ENCODE measurements at places on chromosomes 3 and 15.

DNA sequence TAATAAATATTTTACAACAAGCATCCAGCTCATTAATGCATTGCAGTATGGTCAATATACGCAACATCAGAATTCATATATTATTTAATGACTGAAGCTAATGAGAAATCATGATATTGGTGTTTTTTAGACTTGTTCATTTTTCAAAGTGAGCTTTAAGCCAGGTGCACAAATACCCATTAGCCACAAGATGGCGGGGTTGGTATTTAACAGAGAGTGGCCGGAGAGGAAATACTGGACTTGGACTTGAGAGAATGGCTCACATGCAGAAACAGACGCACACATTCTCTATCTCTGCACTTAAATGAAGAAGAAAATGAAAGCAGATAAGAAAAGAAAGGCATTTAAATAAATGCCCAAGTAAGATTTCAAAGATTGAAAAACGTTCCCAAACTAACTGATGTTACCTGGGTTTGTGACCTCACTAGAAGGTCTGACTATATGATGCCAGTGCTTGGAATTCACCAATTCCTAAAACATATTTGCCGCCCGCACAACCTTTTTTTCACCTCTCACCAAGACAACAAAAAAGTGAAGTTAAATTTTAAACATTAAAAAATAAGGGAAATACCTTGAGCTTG, 21.2 kb upstream of the CRBN start:
- peak; percentile 40 for DNase-seq

GRCh38 chr3:142962520-142963233, 797 bp downstream of the PAQR9 start:
- no peak for DNase-seq

GRCh38 chr3:61862614-61863289, 301.4 kb downstream of the PTPRG start:
- DNase-seq = no peak

DNA sequence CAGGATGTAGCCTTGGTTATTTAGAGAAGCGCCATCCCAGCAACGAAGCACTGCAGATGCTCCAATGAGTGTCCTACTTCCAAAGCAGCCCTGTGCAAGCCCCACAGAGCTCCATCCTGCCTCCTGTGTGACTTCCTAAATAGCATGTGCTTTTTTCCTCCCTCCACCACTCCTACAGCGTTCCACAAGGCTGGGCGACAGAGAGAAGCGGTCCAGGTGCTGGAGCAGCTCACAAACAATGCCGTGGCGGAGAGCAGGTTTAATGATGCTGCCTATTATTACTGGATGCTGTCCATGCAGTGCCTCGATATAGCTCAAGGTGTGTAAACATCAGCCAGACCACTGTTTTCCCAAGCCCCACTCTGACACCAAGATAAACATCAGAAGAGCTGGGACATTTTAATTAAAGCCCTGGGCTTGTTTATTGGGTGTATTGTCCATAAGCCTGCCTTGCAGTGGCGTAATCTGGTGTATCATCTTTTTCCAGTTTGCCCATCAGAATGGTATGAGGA, 22.2 kb upstream of the RHO start:
- DNase-seq = no peak

DNA sequence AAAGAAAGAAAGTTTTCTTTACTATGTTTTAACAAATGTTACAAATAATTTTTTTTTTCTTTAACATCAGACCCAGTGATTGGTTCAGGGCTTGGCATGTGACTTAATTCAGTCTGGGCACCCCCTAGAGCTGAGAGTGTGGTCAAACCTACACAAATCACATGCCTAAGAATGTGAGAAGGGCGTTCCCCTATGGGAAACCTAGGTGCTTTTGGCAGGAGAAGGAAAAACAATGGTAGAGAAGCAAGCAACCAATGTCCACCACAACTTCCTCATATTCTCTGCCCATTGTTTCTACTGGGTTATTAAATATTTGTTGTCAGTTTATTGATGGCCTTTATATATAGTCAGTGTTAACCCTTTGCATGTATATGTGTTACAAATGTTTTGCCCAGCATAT, 21.4 kb upstream of the PIAS1 start:
- no peak for DNase-seq

DNA sequence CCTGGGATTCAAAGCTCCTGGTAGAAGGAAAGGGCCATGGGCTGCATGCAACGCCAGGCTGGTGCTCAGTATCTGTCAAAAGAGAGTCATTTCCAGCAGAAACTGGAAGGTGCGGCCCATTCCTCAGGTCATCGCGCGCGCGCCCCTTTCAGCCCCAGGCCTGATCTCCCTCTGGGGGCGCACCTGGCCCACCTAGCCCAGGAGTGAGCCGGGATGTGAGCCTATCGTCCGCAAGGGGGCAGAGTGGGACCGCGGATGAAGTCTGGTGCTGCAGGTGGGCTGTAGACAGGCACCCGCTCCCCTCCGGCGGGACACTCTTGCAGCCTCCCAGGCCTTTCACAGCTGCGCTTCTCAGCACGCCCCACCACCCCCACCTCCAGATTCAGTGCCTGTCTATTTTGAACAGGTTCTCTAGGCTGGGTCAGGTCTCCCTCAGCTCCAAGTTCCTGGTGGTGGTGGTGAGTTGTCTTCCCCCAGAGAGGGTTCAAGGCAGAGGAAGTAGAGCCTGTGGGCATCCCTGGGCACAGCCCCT, 5.8 kb upstream of the RPL29 start:
- DNase-seq = peak; percentile 42

- DNase-seq = no peak
Observed at GRCh38 chr15:51390241-51390965, 48.9 kb downstream of the GLDN start.

DNA sequence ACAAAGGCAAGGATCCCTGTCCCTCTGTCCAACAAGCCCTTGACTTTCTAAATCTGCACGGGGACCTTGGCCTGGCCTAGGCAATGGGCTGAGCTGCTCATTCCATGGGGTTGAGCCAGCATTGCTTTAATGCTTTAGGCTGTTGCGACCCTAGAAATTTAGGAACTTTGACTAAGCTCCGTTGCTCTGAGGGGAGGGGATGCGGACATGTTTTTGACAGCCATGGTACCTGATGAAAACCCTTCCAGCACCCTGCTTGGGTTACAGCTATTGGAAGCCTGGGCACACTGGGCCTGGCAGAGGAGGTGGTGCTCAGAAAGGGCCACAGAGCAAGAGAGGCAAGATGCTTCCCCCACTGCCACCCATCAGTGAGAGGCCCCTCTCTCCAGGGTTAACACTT, 37.1 kb downstream of the SYNM start:
- no peak for DNase-seq

GRCh38 chr3:193212844-193213243, 28.2 kb upstream of the PLAAT1 start:
- no peak for DNase-seq

- no peak for DNase-seq
Observed at GRCh38 chr3:112568642-112569041, 6.8 kb downstream of the SLC35A5 start.

- no peak for DNase-seq
Observed at GRCh38 chr3:123621186-123621849, 36.5 kb upstream of the HACD2 start.

DNA sequence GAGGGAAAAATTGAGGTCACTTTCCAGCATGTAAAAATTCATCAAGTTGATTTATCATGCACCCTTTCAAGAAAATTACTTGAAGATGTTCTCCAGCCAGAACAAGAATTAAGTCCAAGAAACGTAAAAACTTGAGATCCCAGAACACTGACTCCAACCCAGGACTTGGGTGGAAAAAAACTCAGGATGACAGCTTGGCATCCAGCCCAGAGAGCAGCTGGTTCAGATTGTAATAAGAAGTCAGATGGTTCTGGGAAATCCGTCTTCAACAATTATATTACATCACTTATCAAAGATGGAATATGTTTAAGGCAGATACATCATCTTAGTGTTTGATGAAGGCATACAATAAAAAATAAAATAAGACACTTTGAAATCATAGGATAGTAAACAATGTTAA, 23.0 kb upstream of the DNAJC13 start:
- no peak for DNase-seq

DNA sequence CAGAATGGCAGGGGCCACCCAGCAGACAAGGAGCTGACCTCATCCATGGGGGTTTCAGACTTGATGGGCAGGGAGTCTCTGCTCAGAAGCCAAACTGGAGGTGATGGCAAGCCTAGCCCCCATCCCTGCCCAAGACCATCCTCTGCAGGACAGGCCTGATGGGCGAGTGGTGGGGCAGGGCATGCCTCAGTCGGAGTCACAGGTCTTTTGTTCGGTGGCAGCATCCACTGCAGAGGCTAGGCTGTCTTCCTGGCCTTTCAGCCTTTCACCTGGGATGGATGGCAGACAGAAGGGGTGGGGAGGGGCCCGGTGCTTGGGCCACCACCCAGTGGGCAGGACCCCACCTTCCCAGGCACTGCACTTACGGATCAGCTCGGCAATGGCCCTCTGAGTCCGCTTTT, 44.4 kb downstream of the PTH1R start:
- no peak for DNase-seq

DNA sequence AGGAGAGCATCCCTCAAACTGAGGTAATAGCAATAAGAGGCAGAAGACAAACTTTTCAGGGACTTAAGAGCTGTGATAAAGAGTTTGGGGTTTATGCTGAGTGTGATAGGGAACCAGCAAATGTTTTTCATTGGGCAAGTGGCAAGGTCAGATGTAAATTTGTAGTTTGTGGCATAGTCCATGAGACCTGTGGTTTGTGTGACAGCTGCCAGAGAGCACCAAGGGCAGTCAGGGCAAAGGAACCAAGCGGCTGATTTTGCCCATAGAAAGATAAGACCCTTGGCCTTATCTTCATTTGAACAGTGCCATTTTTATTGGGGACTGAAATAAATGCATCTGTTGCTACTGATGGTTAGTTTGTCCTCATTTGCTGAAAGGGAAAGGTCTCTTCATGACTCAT, 220.3 kb downstream of the LRRN1 start:
- DNase-seq = no peak

DNA sequence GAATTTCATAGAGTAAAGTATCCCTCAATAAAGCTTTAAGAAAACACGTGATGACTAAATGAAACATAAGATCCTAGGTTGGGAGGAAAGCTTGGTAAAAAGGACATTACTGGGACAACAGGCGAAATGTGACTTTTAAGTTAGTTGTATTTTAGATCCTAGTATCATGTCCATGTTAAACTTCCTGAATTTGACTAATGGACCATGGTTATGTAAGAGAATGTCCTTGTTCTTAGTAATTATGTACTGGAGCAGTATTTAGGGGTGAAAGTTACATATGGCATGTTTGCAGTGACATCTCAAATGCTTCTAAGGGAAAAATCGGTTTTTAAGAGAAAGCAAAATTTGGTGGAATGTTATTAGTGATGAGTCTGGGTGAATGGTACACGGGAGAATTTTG, 69.6 kb downstream of the IQSEC1 start:
- DNase-seq = no peak

GRCh38 chr3:59268170-59268569, 218.3 kb upstream of the CFAP20DC start:
- DNase-seq = no peak

GRCh38 chr3:156974931-156975330, 148.8 kb downstream of the LEKR1 start:
- no peak for DNase-seq

DNA sequence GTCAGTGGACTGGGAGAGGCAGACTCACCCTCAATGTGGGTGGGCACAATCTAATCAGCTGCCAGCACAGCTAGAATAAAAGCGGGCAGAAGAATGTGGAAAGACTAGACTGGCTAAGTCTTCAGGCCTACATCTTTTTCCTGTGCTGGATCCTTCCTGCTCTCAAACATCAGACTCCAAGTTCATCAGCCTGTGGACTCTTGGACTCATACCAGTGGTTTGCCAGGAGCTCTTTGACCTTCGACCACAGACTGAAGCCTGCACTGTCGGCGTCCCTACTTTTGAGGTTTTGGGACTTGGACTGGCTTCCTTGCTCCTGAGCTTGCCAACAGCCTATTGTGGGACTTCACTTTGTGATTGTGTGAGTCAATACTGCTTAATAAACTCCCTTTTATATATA, 68.0 kb downstream of the CNTN3 start:
- no peak for DNase-seq

GRCh38 chr3:27686642-27687041, 35.5 kb downstream of the EOMES start:
- DNase-seq = no peak

GRCh38 chr15:70687482-70687881, 75.9 kb downstream of the UACA start:
- no peak for DNase-seq

- no peak for DNase-seq
Observed at GRCh38 chr3:12356175-12356574, 67.3 kb downstream of the PPARG start.

GRCh38 chr3:143644370-143645089, 203.7 kb downstream of the SLC9A9 start:
- DNase-seq = peak; percentile 36

- DNase-seq = no peak
Observed at GRCh38 chr3:30764281-30764680, 130.2 kb downstream of the GADL1 start.

DNA sequence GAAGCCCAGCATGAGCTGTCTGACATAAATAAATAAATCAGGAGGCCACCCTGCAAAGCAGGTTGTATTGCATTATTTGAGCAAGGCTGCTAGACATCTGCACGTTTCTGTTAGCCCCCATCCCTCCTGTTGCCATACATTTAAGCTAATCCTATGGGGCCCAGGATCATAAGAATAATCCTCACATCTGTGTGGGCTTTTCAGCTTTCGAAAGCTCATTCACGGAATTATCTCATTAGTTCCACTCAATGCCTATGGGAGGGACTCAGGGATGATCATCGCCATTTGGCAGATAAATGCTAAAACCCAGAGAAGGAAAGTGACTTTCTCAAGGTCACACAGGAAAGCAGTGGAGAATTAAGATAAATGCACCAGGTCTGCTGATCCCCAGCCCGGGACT, 123.4 kb downstream of the TLE3 start:
- DNase-seq = no peak

DNA sequence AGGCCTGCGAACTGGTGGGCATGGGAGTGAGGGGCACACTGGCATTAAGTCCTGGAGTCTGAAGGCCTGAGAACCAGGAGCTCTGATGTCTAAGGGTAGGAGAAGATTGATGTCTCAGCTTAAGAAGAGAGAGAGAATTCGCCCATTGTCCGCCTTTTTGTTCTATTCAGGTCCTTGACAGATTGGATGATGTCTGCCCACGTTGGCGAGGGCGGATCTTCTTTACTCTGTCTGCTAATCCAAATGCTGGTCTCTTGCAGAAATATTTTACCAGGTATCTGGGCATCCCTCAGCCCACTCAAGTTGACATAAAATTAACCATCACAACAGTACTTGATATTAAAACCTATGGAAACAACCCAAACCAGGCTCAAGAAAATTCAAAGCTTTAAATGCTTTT, 44.1 kb downstream of the MAP6D1 start:
- no peak for DNase-seq

- DNase-seq = no peak
Observed at GRCh38 chr3:16897254-16897926, 12.6 kb downstream of the PLCL2 start.

GRCh38 chr3:191260431-191261303, 61.6 kb downstream of the OSTN start:
- no peak for DNase-seq

- no peak for DNase-seq
Observed at GRCh38 chr3:179108086-179108485, 36.5 kb upstream of the ZMAT3 start.
